ENCODE measurements at places on chromosomes 3 and 15.

GRCh38 chr3:30578986-30579579 lies 27.3 kb upstream of the TGFBR2 start:
- ATAC-seq = no peak

DNA sequence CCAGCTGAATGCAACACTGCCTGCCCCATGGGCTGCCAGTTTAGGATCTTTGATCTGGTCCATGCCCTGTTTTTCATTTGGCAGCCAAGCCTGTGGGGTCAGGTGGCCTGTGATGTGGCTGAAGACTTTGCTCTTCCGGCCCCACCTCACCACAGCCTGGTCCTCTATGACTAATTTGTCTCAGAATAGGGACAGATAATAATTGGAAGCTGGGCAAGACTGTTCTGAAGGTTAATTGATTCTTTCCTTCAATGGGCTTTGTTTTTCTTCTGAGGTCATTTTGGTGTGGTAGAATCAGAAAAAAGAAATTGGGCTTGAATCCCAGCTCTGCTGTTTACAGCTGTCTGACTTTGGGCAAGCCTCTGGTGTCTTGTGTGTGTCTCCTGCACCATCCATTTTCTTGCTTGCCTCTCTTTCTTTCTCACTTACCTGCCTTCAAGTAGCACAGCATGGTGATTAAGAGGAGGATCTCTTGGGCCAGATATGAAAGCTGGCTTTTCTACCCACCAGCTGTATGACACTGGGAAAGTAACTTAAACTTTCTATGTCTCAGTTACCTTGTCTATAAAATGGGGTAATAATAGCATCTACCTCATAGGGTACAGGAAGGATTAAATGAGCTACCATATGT lies 24.2 kb downstream of the ABHD2 start:
- peak; percentile 56 for ATAC-seq

GRCh38 chr3:150013801-150014200 lies 43.1 kb upstream of the PFN2 start:
- ATAC-seq = no peak

DNA sequence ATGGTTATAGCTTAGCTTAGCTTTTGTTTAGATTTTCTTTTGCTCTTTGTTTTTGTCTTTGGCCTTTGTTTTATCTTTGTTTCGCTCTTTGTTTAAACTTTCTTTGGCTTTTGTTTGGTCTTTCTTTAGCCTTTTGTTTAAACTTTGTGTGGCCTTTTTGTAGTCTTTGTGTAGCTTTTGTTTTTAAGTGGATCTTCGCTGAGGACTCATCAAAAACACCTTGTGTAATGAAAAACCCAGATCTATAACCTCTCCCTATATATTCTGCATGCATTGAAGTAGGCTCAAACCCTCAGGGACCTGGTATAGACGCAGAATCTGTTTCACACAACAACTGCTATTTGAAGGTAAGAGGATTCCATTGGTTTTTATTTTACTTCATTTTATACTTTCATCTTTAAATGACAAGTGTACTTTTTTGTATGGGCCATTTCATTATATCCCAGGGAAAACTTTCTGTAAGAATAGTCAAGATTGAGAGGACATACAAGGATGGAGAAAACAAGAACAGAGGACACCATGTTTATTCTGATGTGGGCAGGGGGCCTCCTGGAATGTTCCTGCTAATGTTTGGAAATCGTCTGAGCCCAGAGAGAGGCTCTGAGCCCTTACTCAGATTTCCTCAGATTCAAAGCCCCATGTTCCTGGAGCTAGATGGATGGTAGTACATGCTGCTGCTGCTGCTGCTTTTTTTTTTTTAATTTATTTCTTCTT lies at the start of gene MOBP:
TSS of gene MOBP (plus strand) at position 287 of the 714 bp plus-strand sequence. CDS start 34,390 bp downstream, outside the sequence.
- ATAC-seq = no peak

GRCh38 chr15:93900476-93901400 lies 330.6 kb upstream of the MCTP2 start:
- no peak for ATAC-seq

GRCh38 chr3:115428841-115429240 lies 194.5 kb upstream of the GAP43 start:
- no peak for ATAC-seq

DNA sequence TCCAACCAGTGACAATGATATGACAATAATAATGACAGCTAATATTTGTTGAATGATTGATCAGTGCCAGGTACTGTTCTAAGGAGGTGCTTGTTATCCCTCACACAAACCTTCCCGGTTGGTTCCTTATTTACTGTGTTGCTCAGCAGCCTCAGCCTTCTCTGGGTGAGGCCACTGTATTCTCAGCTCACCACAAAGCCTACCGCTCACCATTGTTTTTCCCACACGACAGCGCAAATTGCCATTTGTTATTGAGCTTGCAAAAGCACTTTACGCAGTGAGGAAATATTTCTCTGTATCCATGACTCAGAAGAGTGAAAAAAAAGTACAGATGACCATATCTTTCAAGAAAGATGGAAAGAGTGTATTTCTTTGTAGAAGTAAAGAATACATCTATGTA lies 49.5 kb upstream of the PDZRN3 start:
- no peak for ATAC-seq

DNA sequence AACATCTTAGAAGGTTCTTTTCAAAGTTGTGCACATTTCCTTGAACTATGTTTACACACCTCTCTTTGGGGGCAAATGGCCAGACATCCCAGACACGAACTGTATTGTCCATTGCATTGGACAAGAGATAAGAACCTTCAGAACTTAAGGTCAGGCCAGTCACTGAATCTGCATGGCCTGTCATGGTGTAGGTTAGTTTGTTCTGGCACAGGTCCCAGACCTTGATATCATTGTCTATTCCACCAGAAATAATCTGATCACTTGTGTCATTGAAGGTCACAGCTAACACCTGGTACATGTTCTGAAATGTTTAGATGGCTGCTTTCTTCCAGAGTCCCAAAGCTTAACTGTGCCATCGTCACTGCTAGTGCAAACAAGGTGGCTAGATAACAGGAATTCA lies 55.7 kb downstream of the KCNAB1 start:
- ATAC-seq = no peak

DNA sequence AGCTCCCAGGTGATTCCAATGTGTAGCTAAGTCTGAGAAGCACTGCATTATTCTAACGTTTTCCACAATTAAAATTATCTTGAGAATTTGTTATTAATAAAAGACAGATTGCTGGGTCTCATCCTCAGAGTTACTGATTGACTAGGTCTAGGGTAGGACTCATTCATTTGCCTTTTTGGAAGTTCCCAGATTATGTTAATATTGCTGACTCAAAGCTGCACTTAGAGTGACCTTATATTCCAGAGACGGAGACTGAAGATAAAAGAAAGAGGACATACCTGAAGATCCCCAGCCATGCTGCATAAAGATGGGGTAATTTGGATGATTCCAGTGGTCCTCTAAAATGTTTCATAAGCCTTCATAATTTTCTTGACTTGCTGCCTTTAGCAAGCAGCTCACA lies 81.8 kb downstream of the PLSCR2 start:
- no peak for ATAC-seq

- ATAC-seq = no peak
Measured at GRCh38 chr3:50652709-50653108, 22.0 kb upstream of the DOCK3 start.

DNA sequence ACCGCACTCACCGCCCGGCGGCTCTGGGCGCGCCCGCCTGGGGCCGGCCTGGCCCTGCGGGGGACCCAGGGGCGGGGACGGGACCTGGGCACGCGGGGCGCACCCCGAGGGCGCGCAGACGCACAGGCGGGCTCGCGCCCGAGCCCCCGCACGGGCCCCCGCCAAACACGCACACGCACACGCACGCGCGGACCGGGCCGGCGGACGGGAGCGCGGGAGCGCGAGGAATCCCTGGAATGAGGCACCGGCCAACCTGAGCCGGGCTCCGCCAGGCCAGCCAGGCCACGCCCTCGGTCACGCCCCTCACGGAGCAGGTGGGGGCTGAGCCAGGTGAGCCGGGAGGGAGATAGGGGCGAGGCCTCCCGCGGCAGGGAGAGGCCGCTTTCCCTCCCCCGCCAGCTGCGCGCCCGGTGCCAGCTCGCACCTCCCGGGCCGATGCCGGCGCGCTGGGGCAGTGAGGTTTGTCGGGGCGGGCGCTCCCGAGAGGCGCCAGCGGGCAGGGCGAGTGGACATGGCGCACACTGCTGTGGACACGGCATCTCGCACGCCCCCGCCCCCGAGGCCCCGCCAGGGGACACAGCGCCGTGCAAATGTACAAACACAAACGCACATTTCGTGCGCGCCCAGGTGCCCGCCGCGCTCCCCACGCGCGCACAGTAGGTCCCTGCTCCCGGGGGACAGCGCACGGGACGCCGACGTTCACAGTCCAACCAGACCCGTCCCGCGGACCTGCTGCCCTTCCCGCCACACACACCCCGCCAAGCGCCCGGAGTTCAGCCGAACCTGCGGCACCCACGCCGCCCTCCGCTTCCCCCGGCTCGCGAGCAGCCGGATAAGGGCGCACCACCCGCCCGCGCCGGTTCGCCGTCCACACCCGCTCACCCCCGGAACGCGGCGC lies 75.9 kb upstream of the VGLL4 start:
- ATAC-seq = peak; percentile 80

- ATAC-seq = peak; percentile 56
Measured at GRCh38 chr3:71629711-71630110, 46.2 kb upstream of the FOXP1 start.

DNA sequence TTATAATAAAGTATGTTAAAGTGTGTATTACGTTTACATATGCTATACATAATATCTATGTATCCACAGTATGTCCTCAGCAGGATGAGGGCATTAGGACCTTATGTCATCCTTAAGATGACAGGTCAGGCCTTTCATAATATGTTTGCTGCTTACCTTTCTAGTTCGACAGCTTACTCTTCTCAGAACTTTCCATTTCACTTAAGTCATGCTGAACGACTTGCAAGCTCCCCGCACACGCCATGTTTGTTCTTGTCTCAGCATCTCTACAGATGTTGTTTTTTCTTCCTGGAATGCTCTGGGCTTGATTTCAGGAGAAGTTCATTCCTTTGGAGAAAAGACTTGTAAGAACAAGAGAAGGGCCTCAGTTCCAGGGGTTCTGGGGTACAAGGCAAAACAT lies 36.0 kb upstream of the PPARG start:
- no peak for ATAC-seq

DNA sequence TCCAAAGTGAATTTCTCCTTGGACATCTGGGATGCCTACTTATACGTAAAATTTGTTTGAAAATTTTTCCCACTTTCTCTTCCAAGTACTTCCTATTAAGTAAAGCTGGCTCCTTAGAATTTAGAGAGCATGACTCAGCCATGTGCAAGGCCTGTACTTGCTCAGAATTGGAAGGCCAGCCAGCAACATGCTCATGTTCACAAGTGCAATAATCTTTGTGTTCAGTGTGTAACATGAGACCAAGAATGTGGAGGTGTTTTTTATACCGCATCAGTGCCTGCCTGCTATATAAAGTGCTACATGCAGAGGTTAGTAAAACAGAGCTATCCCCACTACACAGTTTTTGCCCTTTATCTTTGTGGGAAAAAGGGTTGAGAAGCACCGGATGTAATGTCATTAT lies 151.9 kb upstream of the FEZF2 start:
- no peak for ATAC-seq

GRCh38 chr3:107216711-107217110 lies 160.5 kb upstream of the CCDC54 start:
- no peak for ATAC-seq

DNA sequence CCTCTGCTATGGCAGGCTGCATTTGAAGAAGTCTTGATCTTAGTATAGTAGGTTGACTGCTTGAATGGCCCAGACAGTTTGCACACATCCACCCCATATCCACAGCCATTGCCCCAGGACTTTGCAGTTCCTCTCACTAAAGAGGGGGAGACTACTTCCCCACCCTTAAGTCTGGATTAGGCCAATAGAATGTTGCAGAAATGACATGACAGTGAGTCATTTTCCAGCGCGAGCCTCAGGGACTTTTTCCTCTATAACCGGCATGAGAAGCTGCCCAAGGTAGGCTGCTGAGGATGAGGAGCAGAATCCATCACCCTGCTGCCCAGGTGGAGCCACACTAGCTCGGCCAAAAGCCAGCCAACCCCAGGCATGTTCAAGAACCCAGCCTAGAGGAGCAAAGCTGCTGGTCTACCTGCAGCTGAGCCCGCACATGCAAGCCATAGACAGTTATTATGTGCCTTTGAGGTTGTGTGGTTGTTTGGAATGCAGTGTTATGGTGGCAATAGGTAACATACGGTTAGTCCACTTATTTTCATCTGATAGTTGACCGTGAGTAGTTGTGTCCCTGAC lies 113.9 kb downstream of the TLE3 start:
- ATAC-seq = no peak

DNA sequence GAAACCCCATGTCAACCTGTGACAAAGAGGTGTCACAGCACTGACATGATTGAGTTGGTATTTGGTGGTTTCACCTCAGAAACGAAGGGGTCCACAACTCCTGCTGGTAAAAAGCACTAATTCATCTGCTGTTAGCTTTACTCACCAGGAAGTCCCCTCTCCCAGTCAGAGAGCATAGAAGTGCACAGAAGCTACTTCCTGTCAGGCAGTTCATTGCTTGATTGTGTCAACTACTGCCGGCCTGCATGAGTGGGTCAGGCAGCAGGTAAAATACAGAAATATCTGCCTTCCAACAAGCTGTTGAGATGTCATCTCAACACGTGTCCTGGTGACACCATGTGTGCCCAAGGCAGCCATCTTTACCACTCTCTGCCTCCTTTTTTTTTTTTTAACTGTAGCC lies 596.6 kb upstream of the NR2F2 start:
- no peak for ATAC-seq

GRCh38 chr15:52039925-52040781 lies 21.1 kb downstream of the MAPK6 start:
- no peak for ATAC-seq

DNA sequence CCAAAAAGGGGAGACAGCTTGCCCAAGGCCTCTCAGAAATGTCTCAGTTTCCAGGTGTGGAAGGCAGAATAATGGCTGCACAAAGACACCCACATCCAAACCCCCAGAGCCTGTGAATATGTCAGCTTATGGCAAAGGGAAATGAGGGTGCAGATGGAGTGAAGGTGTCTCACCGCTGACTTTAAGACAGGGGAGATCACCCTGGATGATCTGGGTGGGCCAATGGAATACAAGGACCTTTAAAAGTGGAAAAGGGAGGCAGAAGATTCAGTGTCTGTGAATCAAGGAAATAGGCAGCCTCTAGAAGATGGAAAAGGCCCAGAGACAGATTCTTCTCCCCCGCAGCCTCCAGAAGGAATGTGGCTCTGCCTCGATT lies 48.8 kb upstream of the ATP2B2 start:
- ATAC-seq = no peak

DNA sequence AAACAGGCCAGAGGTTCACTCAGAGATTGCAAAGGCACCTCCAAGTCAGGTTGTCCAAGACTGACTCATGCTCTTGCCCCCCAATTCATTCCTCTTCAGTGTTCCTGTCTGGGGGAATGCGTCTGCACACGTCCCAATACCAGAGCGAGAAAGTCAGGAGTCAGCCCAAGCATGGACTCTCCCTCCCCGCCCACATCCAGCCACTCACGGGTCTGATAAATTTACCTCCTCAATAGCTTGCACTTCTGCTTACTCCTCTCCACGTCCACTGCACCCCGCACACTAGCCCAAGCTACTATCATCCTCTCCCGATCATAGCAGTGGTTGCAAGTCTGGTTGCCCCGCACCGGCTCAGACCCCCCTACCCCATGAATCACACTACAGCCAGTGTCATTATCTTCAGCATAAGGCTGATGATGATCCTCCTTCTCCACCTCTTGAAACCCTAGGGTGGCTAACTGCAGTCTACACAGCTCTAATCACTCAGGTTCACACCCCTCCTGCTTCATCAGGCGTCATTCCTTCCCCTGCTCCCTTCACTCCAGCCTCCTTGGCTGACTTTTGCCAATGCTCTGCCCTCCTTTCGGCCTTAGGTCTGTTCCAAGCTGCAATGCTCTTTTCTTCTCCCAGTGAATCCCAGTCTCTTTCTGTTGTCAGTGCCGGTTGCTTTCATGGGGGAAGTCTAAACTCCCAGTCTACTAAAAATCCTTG lies 27.6 kb upstream of the MYO1E start:
- ATAC-seq = no peak

- ATAC-seq = no peak
Measured at GRCh38 chr15:52584414-52584813, 15.6 kb upstream of the ARPP19 start.

Measured in gastroesophageal sphincter (tissue), 4 donors.